Renal cortex interstitium (tissue), 15 donors: ENCODE measurements at places on chromosomes 7 and 10.

GRCh38 chr7:32501522-32501921 is 6.2 kb downstream of the AVL9 start:
- DNase-seq: no peak

- no peak for DNase-seq
Measured at GRCh38 chr7:17027143-17027788, 145.5 kb upstream of the AGR3 start.

GRCh38 chr7:157851501-157852067 is 514.8 kb downstream of the DNAJB6 start:
- DNase-seq: no peak

GRCh38 chr10:132520177-132520811 is 17.3 kb upstream of the INPP5A start:
- DNase-seq: no peak

GRCh38 chr7:94300176-94300835 is 94.4 kb upstream of the COL1A2 start:
- no peak for DNase-seq

- DNase-seq: peak; percentile 66
Measured at GRCh38 chr10:3783316-3783681, 1.7 kb downstream of the KLF6 start.

DNA sequence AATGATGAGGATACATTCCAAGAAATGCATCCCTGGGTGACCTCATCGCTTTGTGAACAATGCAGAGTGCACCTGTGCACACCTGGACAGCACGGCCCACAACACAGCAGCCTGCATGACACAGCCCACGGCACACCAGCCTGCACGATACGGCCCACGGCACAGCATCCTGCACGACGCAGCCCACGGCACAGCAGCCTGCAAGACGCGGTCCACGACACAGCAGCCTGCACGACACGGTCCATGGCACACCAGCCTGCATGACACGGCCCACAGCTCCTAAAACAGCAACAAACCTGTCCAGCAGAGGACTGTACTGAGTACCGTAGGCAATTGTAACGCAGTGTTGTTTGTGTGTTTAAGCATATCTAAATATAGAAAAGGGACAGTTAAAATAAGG is 134.7 kb upstream of the PPP2R2D start:
- no peak for DNase-seq

DNA sequence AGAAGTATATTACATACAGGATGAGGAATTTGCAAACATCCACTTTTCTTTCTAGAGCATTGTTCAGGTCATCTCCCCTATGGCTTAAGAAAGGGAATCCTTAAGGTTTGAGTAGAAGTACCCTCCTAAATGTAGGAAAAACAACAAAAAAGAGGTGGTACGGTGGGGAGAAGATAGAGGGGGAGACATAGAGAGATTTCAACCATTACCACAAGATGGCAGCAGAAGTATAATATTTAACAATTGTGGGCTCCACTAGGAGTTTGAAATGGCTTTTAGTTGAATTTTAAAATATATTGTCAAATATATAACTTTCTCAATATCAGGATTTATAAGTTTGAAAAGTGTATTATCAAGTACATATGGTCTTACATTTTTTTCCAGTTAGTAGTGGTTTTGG is 72.7 kb upstream of the PRKG1 start:
- peak; percentile 32 for DNase-seq

DNA sequence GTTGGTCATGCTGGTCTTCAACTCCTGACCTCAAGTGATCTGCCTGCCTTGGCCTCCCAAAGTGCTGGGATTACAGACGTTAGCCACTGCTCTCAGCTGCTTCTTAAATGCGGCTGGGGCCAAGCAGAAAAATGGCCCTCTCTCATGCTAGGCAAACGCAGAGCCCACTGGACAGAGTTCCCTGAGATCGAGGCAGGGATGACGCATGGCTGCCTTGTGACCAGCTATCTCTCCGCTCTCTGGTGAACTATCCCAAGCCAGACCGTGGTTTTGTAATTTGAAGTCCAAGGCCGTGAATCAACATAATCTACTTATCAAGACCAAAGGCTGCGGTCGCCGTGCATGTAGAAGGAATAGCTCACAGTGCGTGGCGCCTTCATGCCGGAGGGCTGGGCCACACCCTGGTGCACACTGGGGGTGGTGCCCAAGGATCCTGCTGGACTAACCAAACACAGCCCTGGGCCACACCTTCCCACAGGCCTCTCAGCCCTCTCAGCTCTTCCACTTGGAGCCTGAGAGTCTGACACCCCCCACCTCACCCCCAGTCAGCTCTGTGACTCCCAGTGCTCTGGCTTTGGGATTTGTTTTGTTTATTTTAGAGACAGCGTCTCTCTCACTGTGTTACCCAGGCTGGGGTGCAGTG is 88.1 kb upstream of the CUX1 start:
- no peak for DNase-seq

- DNase-seq: no peak
Measured at GRCh38 chr7:133754708-133755107, 372.4 kb upstream of the LRGUK start.

- no peak for DNase-seq
Measured at GRCh38 chr10:132264966-132265889, 42.5 kb downstream of the STK32C start.

- no peak for DNase-seq
Measured at GRCh38 chr7:41967156-41967555, 264.3 kb upstream of the INHBA start.
